ENCODE measurements at places on chromosomes 4 and X. TPM values are rescaled to one million over a fixed set of nuclear protein-coding genes. Genes with fewer than 3 reads are reported as not detected.

The GPR143 gene
- total RNA-seq = not detected

The ARMCX4 gene
- 5.6 TPM for total RNA-seq

The UGT2B15 gene
- not detected for total RNA-seq

The TBC1D9 gene
- 2.1 TPM for total RNA-seq

The TBX22 gene
- total RNA-seq = not detected

The ANK2 gene
- 78.5 TPM for total RNA-seq

The SLC10A4 gene
- total RNA-seq = 0.11 TPM

The CLCN4 gene
- 75.9 TPM for total RNA-seq

The SLC9A6 gene
- total RNA-seq = 8.8 TPM

The IL2 gene
- not detected for total RNA-seq

The CT55 gene
- not detected for total RNA-seq

The TMEM150C gene
- total RNA-seq = 2.6 TPM

The CLDN22 gene
- total RNA-seq = not detected

The HSFX3 gene
- total RNA-seq = 0.67 TPM

The AFF2 gene
- total RNA-seq = 0.32 TPM

The FOXO4 gene
- 80.7 TPM for total RNA-seq

The SLC26A1 gene
- 0.12 TPM for total RNA-seq

The XPNPEP2 gene
- 0.25 TPM for total RNA-seq

The CNGA1 gene
- total RNA-seq = 0.62 TPM

The PLXNB3 gene
- total RNA-seq = 0.65 TPM

The FRAS1 gene
- total RNA-seq = 3.0 TPM

The AREG gene
- total RNA-seq = 1.2 TPM

The DGKK gene
- not detected for total RNA-seq

The IL21 gene
- total RNA-seq = not detected

The MFAP3L gene
- total RNA-seq = 2.0 TPM

The GSX2 gene
- total RNA-seq = not detected

The SLITRK2 gene
- total RNA-seq = 0.06 TPM

The CCDC149 gene
- 10.8 TPM for total RNA-seq

The SLC4A4 gene
- 3.3 TPM for total RNA-seq

The FGF13 gene
- total RNA-seq = 43.5 TPM

The MAGEA2B gene
- not detected for total RNA-seq

The MAGEB17 gene
- total RNA-seq = not detected

The CCNB3 gene
- 0.28 TPM for total RNA-seq

The ADAM29 gene
- total RNA-seq = not detected

The ART3 gene
- 133 TPM for total RNA-seq

The GAGE1 gene
- not detected for total RNA-seq

The FMR1NB gene
- not detected for total RNA-seq

The NFXL1 gene
- 6.0 TPM for total RNA-seq

The HDX gene
- 1.7 TPM for total RNA-seq

The PRRG1 gene
- 21.3 TPM for total RNA-seq

The RTL3 gene
- total RNA-seq = 0.34 TPM
